Breast epithelium (tissue), 4 donors: ENCODE measurements at places on chromosomes 2 and 18. TPM values are rescaled to one million over a fixed set of nuclear protein-coding genes. Genes with fewer than 3 reads are reported as not detected.

GRCh38 chr18:26637324-26637723 is 89.0 kb upstream of the KCTD1 start:
- no peaks in the 10 kb centered on the region for H3K36me3 ChIP-seq
- H3K4me3 ChIP-seq: no peak overlapping the region
- no peak for DNase-seq
- no peak overlapping the region for H3K27ac ChIP-seq

DNA sequence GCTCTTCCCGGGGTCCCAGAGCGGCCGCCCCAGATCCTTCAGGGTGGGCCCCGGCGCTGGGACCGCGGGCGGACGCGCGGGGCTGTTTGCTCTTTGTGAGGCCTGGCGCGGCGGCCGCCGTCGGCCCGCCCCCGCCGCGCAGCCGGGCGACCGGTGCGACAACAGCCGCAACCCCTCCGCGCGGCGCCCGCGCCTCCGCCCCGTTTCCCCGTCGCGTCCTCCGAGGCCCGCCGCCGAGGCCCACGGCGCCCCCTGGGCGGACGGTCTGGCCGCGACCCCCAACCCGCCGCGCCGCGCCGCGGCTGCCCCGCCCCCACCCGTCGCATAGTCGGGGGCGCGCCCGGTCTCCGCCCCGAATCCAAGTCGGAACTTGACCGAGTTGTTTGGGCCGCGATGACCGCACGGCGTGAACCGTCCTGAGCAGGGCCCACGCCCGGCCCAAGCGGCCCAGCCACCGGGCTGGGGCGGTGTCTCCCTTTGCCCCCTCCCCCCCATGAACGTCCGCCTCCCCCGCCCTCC is 448 bp downstream of the YPEL5 start:
- peak overlapping the region; percentile 100 for H3K27ac ChIP-seq
- H3K36me3 ChIP-seq: peaks cover 3% of the 10 kb centered on the region
- no peak for DNase-seq
- H3K27me3 ChIP-seq: no peaks in the 10 kb centered on the region

DNA sequence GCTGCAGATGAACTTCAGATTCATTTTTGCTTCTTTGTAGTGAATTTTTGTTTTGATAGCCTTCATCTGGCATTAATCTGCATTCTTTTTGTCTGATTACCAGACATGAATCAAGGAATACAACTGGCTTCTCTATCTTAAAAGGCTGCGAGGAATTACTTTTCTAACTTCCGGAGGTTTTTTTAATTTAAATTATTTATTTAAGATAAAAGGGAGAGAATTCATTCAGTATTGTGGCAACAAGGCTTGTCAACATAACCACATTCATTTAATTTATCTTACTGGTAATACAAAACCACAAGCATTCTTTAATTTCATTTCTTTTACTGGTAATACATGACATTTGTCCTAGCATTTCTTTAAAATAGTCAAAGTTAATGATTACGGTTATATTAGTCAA is 36.0 kb downstream of the CSRNP3 start:
- no peaks in the 10 kb centered on the region for H3K36me3 ChIP-seq
- no peak for DNase-seq
- H3K27me3 ChIP-seq: no peaks in the 10 kb centered on the region

- DNase-seq: no peak
- no peak overlapping the region for H3K4me3 ChIP-seq
- peaks cover 8% of the 10 kb centered on the region for H3K27me3 ChIP-seq
Observed at GRCh38 chr2:129796801-129797488, 182.5 kb upstream of the RAB6C start.

DNA sequence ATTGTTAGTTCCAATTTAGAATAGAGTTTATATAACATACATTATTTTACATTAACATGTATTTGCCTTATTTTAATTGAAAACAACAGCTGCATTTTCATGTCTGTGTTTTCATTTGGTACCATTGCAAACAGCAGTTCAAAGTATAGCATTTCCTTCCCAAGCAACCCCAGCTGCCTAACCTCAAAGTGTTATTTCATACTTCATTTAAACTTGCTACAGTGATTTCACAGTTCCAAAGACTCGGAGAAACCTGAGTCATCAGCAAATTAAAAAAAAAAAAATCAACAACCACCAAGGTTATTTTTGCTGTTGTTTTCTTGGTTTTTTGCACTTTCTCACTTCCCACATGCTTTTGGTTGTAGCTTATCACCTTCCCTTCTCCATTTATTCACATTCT is 236.5 kb upstream of the SPHKAP start:
- H3K36me3 ChIP-seq: no peaks in the 10 kb centered on the region
- no peak overlapping the region for H3K4me3 ChIP-seq
- DNase-seq: no peak
- H3K27me3 ChIP-seq: no peaks in the 10 kb centered on the region
- H3K4me1 ChIP-seq: no peaks in the 10 kb centered on the region

DNA sequence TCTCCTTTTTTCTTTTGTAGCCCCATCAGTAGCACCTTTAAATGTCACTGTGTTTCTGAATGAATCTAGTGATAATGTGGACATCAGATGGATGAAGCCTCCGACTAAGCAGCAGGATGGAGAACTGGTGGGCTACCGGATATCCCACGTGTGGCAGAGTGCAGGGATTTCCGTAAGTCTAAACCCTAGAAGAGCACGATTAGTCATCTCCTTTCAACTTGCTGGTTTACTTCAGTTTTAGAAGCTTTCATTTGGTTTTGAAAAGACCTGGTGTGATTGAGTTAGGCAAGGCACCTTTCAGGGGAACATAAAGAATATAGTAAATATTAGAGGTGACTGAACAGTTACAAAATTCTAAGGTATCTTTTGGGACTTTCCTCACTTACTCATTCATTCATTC is 72.2 kb upstream of the TMEM87B start:
- no peak for DNase-seq
- H3K4me3 ChIP-seq: no peak overlapping the region
- no peaks in the 10 kb centered on the region for H3K4me1 ChIP-seq
- no peaks in the 10 kb centered on the region for H3K27me3 ChIP-seq

DNA sequence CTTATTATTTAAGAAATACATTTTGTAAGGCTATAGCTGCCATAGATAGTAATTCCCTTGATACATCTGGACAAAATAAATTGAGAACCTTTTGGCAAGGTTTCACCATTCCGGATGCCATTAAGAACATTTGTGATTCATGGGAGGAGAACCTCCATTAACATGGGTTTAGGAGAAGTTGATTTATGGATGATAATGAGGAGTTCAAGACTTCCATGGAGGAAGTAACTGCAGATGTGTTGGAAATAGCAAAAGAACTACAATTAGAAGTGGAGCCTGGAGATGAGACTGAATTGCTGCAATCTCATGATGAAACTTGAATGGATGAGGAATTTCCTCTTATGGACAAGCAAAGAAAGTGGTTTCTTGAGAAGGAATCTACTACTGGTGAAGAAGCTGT is 17.3 kb downstream of the PHLPP1 start:
- DNase-seq: no peak
- no peaks in the 10 kb centered on the region for H3K4me1 ChIP-seq
- no peak overlapping the region for H3K27ac ChIP-seq
- no peak overlapping the region for H3K4me3 ChIP-seq

DNA sequence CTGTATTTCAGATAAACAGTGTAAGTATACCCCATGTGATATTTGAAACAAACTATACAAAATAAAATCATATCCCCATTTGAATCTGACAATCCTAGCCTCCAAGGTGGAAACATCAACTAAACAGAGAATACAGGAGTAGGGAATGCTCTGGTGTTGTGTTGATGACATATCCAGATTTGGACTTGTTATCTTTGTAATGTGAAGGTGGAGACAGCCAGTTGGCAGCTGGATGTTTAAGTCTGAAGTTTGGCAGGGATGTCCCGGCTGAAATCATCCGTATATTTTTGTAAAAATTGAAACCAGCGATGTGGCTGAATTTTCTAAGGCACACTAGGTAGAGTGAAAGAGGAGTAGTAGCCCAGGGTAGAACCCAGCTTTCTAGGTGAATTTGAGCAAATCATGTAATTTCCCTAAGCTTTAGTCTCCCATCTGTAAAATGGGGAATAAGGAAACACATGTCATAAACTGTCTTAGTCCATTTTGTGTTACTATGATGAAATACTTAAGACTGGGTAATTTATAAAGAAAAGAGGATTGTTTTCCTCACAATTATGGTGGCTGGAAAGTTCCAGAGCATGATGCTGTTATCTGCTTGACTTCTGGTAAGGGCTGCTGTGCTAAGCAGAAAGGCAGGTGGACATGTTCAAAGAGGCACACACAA is 246.6 kb upstream of the APCDD1 start:
- H3K4me1 ChIP-seq: no peaks in the 10 kb centered on the region
- no peak overlapping the region for H3K4me3 ChIP-seq
- no peak for DNase-seq
- no peaks in the 10 kb centered on the region for H3K36me3 ChIP-seq

- H3K27me3 ChIP-seq: no peaks in the 10 kb centered on the region
- no peak for DNase-seq
- no peak overlapping the region for H3K27ac ChIP-seq
Observed at GRCh38 chr2:191526536-191526935, 151.4 kb upstream of the NABP1 start.

DNA sequence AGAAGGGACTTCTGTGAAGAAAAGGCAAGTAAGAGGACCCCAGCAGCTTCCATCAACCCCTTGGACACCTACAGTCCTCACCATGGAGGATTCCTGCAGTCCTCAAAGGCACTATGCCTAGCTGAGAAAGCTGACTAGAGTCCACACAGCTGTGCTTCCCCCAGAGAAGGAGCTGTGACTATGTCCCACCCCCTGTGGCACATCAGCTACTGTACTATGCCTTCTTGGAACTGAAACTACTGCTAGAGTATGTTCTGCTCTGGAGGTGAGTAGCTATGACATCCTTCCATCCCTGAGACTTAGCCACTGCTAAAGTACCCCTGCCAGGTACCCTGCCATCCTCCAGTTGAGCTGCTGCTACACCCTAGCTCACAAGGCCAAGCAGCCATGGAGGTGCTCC is 690.2 kb upstream of the CHAC2 start:
- DNase-seq: no peak
- H3K27ac ChIP-seq: no peak overlapping the region
- no peaks in the 10 kb centered on the region for H3K4me1 ChIP-seq
- no peaks in the 10 kb centered on the region for H3K27me3 ChIP-seq
- H3K4me3 ChIP-seq: no peak overlapping the region

DNA sequence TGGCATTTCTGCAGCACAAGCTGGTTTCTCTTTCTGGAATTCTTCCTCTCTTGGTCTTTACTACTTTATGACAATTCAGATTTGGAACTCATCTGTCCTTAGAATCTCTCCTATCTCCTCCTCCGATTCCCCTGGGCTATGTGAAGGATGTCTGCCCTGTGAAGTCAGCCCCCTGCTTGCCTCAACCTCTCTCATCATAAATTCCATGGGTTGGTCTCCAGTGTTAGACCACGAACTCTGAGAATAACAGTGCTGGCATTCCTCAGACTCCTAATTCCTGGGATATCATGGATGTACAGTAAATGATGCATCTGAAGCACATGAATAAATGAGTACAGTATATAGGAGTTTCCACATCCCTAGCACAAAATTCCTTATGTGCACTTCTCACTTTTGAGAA is 21.0 kb upstream of the CYRIA start:
- no peak overlapping the region for H3K4me3 ChIP-seq
- DNase-seq: no peak
- no peaks in the 10 kb centered on the region for H3K4me1 ChIP-seq
- H3K27me3 ChIP-seq: no peaks in the 10 kb centered on the region
- H3K36me3 ChIP-seq: no peaks in the 10 kb centered on the region

- no peak overlapping the region for H3K27ac ChIP-seq
- DNase-seq: no peak
- H3K4me1 ChIP-seq: no peaks in the 10 kb centered on the region
- no peaks in the 10 kb centered on the region for H3K27me3 ChIP-seq
- H3K4me3 ChIP-seq: no peak overlapping the region
Observed at GRCh38 chr2:225276207-225276606, 123.3 kb upstream of the NYAP2 start.

- peaks cover 4% of the 10 kb centered on the region for H3K4me1 ChIP-seq
- DNase-seq: no peak
- peak overlapping the region; percentile 6 for H3K27ac ChIP-seq
- H3K4me3 ChIP-seq: peak overlapping the region; percentile 69
Observed at GRCh38 chr2:110113961-110114591, 1.5 kb downstream of the MALL start.

- H3K36me3 ChIP-seq: no peaks in the 10 kb centered on the region
- H3K4me3 ChIP-seq: no peak overlapping the region
- no peaks in the 10 kb centered on the region for H3K4me1 ChIP-seq
- H3K27me3 ChIP-seq: no peaks in the 10 kb centered on the region
- H3K27ac ChIP-seq: no peak overlapping the region
Observed at GRCh38 chr2:705971-706511, 28.8 kb upstream of the TMEM18 start.

DNA sequence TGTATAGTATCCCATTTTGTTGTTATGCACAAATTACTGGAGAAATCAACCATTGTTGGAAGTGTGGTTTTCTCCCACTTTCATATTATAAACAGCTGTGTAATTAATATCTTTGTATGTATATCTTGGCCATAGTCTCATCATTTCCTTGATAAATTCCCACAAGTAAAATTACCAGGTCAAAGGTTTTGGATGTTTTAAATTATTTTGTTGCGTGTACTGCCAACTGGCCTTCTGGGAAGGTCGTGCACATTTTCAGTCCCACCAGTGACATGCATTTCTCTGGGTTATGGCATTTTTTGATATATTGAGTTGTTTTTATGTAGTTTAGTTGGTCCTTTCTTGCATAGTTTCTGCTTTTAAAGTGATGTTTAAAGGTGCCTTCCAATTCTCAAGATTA is 41.5 kb downstream of the TSHZ1 start:
- H3K4me3 ChIP-seq: no peak overlapping the region
- H3K27me3 ChIP-seq: no peaks in the 10 kb centered on the region
- no peaks in the 10 kb centered on the region for H3K36me3 ChIP-seq
- H3K4me1 ChIP-seq: no peaks in the 10 kb centered on the region

DNA sequence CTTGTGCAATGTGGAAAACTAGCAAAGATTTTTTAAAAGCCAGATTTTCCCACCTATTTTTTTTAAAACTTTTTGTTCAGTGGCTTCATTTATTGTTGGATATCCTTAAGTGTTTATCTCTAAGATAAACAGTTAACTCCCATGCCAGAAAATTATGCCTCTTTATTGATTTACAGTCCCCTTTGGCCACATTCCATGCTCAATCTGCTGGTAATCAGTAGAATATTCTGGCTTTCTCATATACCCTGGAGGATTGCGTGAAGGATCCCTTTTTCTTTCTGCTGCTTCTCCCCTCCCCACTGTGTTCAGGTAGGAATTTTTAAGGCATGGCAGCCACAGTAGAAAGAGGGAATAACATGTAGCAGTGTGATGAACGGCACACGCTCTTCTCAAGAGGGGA is 2.6 kb downstream of the GRHL1 start:
- no peaks in the 10 kb centered on the region for H3K36me3 ChIP-seq
- peak overlapping the region; percentile 67 for H3K27ac ChIP-seq
- no peak overlapping the region for H3K4me3 ChIP-seq
- H3K4me1 ChIP-seq: no peaks in the 10 kb centered on the region
- DNase-seq: no peak

GRCh38 chr2:156663757-156664409 is 227.7 kb downstream of the GPD2 start:
- H3K4me3 ChIP-seq: no peak overlapping the region
- H3K4me1 ChIP-seq: no peaks in the 10 kb centered on the region
- DNase-seq: no peak
- H3K27ac ChIP-seq: no peak overlapping the region
- no peaks in the 10 kb centered on the region for H3K27me3 ChIP-seq

GRCh38 chr2:64698668-64699444 is 45.1 kb upstream of the SERTAD2 start:
- no peaks in the 10 kb centered on the region for H3K36me3 ChIP-seq
- no peak overlapping the region for H3K27ac ChIP-seq
- no peak for DNase-seq
- no peaks in the 10 kb centered on the region for H3K27me3 ChIP-seq

AFF3 gene
- 116 TPM for total RNA-seq

ALPG gene
- not detected for total RNA-seq

TM4SF20 gene
- not detected for total RNA-seq

SLC14A1 gene
- total RNA-seq: 0.64 TPM

TANC1 gene
- total RNA-seq: 62.3 TPM

COL6A3 gene
- 907 TPM for total RNA-seq

COL4A3 gene
- 3.3 TPM for total RNA-seq

SERPINB10 gene
- 0.15 TPM for total RNA-seq

INPP4A gene
- total RNA-seq: 35.4 TPM
